Endodermal cell (in vitro differentiated cells): ENCODE measurements at places on chromosomes 7 and 10.

GRCh38 chr10:90432866-90433265 lies 425.0 kb downstream of the HTR7 start:
- no peak for DNase-seq

GRCh38 chr10:16944402-16944801 lies 127.2 kb upstream of the RSU1 start:
- DNase-seq, result no peak

DNA sequence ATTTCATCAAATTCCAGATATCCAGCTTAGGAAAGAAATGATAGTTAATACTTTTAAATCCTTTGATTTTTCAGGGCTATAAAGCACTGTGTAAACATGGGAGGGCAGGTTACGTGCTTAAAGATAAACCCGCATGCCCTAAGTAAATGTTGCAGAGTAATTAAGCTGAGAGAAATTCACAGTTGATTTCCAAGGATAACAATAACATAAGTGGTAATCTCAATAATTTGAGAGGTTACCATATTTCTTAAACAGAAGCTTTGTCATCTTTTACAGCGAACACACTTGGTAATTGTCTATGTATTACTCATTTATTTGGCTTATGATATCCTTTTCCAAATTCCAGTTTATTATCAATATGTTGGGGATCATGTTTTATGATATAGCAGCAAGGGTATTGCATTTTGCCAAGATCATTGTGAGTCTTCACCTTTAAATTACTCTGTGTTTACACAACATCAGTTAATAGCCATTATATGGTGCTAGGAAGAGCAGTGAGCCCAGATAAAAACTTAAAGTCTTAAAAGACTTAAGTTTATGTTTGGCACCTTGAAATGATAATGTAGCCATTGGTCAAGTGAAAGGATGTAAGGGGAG lies 15.4 kb downstream of the MGAM start:
- no peak for DNase-seq

- DNase-seq, result peak; percentile 92
These were observed 84.7 kb downstream of the SNX10 start for GRCh38 chr7:26376175-26376917.

GRCh38 chr10:14179251-14179650 lies 151.5 kb downstream of the FRMD4A start:
- DNase-seq, result no peak

DNA sequence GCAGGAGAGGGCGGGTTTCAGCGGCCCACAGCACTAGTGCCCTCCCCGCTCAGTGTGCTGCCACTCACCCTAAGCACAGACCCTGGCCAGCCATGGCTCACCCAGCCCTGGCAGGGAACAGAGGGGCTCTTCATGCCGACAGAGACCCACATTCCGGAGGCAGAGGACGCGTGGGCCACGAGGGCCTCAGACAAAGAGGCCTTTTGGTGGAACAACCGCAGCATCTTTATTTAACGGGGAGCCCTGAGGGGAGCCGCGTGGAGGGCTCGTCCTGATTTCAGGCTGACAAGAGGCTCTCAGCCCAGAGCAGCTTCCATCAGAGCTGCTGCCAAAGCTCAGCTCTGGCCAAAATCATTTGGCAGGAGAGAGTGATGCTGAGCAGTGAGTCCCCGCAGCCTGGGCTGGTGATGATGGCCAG lies 127.8 kb downstream of the SH3PXD2A start:
- DNase-seq, result no peak

- DNase-seq, result no peak
These were observed 830 bp downstream of the RAB18 start for GRCh38 chr10:27504808-27505460.

- no peak for DNase-seq
These were observed 67.4 kb downstream of the PCGF5 start for GRCh38 chr10:91287912-91288311.

- DNase-seq, result no peak
These were observed 586.1 kb downstream of the INHBA start for GRCh38 chr7:41116817-41117216.

GRCh38 chr10:127196282-127197153 lies at the start of gene INSYN2A:
TSS of gene INSYN2A (minus strand) at chr10:127196591. CDS start at chr10:127176395, 20,196 bp downstream.
- DNase-seq, result peak; percentile 90

GRCh38 chr10:77773631-77774426 lies 136.2 kb upstream of the KCNMA1 start:
- DNase-seq, result peak; percentile 40

DNA sequence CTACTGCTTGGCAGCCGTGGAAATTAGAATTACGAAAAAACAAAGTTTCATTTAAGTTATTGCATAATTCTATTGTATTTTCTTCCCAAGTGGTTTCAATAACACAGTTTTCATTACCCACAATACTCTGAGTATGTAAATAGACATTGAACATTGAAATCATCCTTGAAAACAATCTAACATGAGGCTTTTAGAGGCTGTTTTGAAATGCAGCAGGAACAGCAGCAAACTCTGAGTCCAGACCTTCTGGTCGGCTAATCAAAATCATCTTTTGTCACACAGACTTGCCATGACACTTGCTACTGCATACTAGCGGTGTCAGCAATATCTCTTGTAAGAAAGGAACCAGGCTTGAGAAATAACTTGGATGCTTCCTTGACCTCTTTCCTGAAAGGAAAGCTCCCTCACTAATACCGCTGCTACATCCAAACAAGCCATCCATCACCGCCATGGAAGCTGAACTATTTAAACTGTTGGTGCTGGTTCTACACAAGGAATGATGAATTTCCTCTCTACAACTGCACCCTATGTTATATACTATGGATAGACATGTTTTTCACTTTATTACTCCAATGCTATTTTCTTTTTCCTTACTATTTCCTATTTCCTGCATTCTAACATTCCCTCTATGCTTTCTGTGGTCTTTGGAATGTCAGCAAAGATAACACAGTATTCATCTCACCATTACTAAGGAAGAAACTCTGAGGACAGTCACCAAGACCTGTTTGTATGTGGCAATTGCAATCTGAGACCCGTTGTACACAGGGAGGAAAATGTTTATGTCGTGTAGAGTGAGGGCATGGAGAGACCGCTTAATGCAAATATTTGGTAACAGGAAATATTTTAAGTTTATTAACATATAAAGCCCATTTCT lies 130.8 kb downstream of the ITGA8 start:
- DNase-seq, result no peak

GRCh38 chr7:104814671-104815400 lies 199.2 kb upstream of the KMT2E start:
- no peak for DNase-seq

DNA sequence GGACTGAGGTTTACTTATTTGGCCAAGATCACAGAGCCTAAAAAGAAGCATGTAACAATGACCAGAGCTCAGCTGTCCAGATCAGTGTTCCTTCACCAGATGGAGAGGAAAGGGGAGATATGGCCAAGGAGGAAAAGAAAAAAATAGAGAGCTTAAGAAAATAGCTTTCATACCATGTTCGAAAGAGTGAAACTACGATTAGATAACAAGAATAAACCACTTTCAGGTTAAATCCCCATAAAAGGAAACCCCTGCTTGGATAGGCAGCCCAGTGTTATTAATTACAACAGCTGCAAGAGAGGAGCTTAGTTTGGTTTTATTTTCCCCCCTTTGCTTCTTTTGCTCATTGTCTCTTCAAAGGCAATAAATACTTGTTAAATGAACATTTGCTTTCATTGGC lies 160.8 kb downstream of the ZNF438 start:
- DNase-seq, result no peak

DNA sequence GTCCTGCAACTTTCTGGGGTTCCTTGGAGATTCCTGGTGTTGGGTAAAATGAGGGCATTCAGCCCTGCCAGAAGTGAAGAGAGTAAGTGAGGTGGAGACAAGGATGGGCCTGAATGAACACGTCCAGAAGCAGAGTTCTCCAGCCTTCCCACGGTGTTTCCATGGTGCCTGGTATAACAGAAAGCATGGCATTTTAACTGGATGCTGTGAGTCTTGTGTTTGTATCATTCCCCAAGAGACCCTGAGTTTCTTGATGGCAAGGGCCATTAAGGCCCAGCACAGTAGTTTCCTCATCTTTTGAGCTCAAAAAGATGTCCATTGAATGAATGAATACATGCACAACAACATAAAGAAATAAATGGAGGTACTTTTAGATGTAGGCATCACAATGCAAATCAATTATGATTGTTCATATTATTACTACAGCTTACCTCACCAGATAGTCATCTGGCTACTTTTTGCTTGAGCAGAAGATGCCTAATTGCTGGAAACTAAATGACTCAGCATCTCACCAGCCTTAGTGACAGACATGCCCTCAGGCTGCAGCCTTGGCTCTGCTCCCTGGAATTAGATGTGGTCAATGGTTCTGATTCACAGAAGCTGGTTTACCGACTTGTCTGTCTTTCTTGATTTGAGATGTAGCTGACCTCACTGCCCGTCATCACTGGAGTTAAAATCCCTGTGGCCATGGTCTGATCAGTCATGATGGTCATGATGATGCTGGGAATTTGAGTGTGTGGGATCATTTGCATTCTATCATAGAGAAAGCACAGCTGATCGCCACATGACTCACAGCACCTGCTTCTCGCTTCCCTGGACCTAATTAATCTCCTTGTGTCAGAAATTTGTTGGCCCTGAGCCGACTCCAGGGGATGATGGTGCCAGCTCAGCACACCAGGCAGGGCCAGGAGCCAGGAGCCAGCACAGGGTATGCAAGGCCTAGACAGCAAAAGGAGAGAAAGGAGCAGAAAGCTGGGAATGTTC lies 83.9 kb downstream of the CXCL12 start:
- no peak for DNase-seq

- DNase-seq, result no peak
These were observed 70.0 kb downstream of the ARL4A start for GRCh38 chr7:12757443-12757842.

- no peak for DNase-seq
These were observed 1.8 kb upstream of the IGF2BP3 start for GRCh38 chr7:23472046-23472445.

DNA sequence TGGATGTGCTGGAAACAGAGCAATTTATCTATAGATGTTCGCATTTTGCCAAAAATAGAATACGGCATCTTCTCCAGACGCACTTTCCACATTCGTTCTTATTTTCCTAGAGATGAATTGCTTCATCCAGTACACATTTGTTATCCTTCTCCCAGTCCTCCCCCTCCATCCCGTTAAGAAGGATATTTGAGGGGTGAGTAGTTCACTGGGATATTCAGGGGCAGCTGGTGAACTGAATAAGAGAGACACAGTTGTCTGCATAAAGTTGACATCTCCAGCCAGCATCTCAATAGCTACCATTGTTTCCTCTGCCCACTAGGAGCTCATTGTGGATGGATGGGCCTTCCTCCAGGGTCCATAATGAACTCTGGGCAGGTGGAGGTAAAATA lies 456.8 kb upstream of the NRP1 start:
- DNase-seq, result no peak

GRCh38 chr10:109892117-109892516 lies 31.2 kb downstream of the XPNPEP1 start:
- no peak for DNase-seq

DNA sequence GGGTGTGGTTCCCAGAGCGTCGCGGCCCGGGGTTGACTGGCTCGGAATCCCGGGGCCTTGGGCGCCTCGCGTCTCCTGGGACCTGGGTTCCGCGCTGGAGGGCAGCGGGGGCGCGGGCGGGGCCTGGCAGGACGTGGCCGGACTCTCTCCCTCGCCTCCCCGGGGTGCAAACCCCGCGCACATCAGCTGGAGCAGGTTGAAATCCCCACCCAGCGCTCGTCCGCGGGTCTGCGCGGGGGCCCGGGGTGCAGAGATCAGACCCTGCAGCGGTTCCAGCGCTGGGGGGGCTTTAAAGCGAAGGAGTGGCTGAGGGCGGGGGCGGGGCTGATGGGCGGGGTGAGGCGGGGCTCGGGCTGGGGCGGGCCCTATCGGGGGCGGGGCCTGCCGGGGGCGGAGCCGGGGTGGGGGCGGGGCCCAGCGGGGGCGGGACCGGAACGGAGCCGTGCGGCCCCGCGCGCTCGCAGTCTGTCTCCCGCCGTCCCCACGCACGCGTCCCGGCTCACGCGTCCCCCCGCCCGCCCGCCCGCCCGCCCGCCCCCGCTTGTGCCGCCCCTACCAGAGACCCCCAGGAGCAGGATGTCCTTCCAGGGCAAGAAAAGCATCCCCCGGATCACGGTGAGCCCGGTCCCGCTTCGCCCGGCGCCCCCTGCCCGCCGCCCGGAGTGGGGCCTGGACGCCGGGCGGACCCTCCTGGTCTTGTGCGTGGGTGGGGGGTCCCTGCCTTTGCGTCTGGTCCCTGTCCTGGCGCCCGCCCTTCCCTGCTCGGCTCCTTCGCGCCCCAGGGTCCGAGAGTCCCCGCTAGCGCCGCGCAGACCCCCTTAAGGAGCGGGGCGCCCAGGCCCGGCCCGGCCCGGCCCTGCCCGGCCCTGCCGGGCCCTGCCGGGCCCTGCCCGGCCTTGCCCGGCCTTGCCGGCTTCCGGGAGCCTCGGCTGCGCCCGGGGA lies at the start of gene DPYSL4:
TSS of gene DPYSL4 (plus strand) at position 461 of the 942 bp plus-strand sequence. CDS start at position 577, 116 bp downstream.
- peak; percentile 78 for DNase-seq

- DNase-seq, result peak; percentile 45
These were observed 11.7 kb downstream of the TMEM184A start for GRCh38 chr7:1544178-1544895.

DNA sequence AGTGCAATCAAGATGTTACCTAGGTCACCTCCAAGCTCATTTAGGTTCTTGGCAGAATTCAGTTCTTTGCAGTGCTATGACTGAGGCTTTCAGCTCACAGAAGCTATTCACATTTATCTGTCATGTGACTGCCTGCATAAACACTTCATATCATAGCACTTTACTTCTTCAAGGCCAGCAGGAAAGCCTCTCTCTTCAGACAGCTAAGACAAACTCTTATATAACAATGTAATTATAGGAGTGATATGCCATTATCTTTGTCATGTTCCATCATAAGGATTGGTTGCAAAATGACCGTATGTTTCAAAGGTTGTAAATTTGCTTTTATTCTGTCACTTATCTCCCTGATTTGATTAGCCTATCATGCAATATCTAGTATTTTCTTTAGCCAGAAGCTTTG lies 78.8 kb upstream of the TMEM196 start:
- DNase-seq, result no peak

GRCh38 chr7:112649560-112649959 lies 140.6 kb downstream of the TMEM168 start:
- no peak for DNase-seq

- DNase-seq, result no peak
These were observed 126.1 kb downstream of the NEBL start for GRCh38 chr10:20771051-20771450.

GRCh38 chr10:3433988-3434387 lies 261.4 kb upstream of the PITRM1 start:
- no peak for DNase-seq

GRCh38 chr7:127252778-127253280 lies at the start of gene GRM8:
TSS of gene GRM8 (minus strand) at chr7:127252941.
- peak; percentile 94 for DNase-seq

DNA sequence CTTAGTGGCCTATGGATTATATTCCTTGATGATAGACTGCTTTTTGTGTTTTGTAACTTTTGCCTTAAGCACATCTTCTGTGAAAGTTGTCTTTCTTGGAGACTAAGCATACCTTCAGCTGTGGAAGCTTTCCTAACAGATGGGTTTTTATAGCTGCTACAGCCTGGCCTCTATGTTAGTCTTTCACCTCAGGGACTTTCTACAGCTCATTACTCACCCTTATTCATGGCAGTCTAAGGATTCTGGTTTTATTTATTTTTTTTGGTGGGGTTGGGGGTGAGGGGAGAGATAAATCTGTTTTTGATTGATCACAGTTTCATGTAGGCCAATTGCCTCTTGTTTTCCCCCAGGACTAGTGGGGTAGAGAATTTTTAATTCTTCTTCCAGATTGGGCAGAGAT lies 219.9 kb downstream of the DKK1 start:
- no peak for DNase-seq
